CD4-positive, alpha-beta T cell treated with Interleukin-17A for 1 hour (primary cell): ENCODE measurements at places on chromosomes 7 and 10.
A peak's percentile ranks its signal among the peaks of the same experiment; 100 is the strongest.

DNA sequence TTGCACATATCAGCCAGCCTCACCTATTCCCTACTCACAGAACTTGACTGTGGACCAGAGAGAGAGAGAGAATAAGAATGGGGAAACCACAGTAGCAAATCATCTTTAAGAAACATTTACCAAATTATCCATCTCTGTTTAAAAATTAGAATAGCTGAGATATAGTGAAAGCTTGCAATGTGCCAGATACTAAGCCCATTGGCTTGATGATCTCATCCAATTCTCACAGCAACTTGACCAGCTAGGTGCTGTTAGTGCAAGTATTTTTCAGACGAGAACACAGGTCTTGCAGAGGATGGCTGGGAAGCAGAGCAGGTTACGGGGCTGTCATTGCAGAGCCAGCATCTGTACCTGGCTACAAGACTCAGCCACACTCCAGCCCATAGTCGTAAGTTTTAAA is 50.9 kb downstream of the KLF6 start:
- no peak for DNase-seq

DNA sequence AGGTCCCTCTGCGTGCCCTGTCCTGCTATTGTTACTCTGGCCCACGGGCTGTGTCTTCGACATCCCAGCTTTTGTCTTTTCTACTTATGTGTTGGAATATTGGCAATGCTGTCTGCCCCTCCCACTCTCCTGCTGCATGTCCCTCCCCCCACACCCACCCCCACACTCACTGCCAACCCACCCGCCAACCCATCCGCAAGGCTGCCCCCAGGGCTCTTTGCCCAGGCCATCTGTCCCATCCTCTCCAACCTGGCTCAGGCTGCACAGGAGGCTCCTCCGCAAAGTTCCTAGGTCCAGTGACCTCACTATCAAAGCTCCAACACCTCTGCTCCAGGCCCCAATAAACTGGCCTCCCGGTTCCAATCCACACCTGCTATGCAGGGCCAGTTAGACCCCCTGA is 167.1 kb upstream of the PRR15 start:
- DNase-seq = no peak

DNA sequence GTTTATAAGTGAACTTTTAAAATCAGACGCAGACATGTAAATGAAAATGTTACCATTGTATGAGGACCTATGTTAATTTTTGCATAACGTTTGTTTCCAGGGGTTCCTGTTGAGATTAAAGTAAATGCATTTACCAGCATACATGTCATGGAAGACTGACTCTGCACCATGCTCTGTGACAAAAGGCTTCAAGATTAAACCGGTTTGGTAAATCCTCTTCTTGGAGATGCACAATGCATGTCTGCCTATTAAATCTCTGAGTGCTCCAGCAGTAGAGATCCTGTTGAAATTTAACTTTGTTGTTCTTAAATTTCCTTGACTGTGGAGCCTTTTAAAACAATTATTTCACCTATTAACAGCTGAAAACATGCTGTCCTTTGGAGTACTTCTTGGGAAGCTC is 36.5 kb upstream of the JAZF1 start:
- DNase-seq = no peak

- DNase-seq = no peak
These were observed 424.4 kb downstream of the SDK1 start for GRCh38 chr7:3725155-3726059.

DNA sequence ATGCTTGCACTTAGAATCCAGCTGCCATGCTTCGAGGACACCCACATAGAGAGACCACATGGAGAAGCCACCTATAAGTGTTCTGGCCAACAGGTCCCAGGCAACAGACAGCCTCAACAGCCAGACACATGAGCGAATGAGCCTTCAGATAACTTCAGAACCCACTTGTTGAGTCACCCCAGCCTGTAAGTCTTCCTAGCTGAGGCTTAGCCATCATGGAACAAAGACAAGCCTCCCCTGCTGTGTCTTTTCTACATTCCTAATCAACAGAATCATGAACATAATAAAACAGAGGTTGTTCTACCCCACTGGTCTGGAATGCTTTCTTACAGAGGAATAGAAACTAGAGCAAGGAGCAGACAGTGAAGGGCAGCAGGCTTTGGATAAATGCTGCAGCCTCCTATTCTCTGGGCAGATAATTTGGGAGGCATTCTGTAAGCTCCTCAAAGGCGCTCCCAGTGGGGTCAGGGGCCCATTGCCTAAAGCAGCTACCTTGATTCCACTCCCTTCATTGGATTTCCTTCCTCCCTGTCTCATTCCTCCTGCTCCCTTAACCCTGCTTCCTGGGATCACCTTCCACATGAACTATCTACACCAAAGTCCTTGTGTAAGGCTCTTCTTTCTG is 4.6 kb downstream of the TLL2 start:
- DNase-seq = no peak

DNA sequence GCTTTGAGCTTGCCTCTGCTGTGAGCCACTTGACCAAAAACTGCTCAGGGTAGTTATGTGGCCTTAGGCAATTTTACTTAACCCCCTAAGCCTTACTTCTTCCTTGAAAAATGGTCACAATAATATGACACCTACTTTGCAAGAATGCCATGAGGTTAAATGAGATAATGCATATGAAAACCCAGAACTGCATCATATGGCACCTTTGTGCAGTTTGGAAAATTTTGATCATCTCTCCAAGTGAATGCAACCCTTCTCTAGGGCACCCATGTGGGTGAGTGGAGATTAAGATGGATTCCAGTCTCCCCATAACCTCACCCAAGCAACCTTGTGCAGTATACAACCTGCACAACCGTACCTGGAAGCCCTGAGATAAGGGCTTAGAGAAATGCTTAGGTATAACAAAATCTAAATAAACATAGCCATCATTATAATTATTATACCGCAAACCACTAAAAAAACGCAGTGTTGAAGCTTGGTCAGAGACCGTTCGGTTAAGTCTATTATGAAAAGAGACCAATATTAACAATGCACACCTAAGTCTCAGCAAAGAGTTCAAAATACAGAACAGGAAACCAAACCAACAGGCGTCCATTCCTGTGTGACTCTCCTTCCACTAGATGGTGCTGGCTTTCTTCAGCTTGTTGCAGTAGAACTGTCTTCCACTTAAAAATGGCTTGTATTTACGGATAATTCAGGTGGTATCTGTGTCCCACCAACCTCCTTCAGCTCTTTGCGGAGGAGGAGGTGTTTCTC is 21.0 kb upstream of the ASB15 start:
- peak; percentile 7 for DNase-seq

GRCh38 chr10:70459061-70459773 is 17.7 kb upstream of the NODAL start:
- DNase-seq = no peak

- peak; percentile 89 for DNase-seq
These were observed 42.8 kb downstream of the GRB10 start for GRCh38 chr7:50739744-50740435.
